ENCODE measurements at places on chromosomes 13 and 19. TPM values are rescaled to one million over a fixed set of nuclear protein-coding genes. Genes with fewer than 3 reads are reported as not detected.
A peak's percentile ranks its signal among the peaks of the same experiment; 100 is the strongest.

The DACH1 gene
- 24.6 TPM for total RNA-seq

- peak overlapping the region; percentile 76 for H3K4me3 ChIP-seq
These were observed 4.1 kb downstream of the ATP8A2 start for GRCh38 chr13:25375727-25376358.

The CEACAM16 gene
- not detected for total RNA-seq

GRCh38 chr19:1237027-1237659 lies 662 bp downstream of the CBARP start:
- DNase-seq, result no peak
- H3K4me3 ChIP-seq, result peak overlapping the region; percentile 61
- H3K36me3 ChIP-seq, result no peaks in the 10 kb centered on the region
- no peaks in the 10 kb centered on the region for H3K27me3 ChIP-seq
- H3K4me1 ChIP-seq, result peaks cover 20% of the 10 kb centered on the region
- H3K27ac ChIP-seq, result no peak overlapping the region

The MAP4K1 gene
- total RNA-seq, result 1.5 TPM

- H3K27ac ChIP-seq, result no peak overlapping the region
- DNase-seq, result no peak
- H3K4me1 ChIP-seq, result peaks cover 4% of the 10 kb centered on the region
- H3K36me3 ChIP-seq, result no peaks in the 10 kb centered on the region
These were observed 18.4 kb upstream of the MYCBP2 start for GRCh38 chr13:77345150-77345780.

DNA sequence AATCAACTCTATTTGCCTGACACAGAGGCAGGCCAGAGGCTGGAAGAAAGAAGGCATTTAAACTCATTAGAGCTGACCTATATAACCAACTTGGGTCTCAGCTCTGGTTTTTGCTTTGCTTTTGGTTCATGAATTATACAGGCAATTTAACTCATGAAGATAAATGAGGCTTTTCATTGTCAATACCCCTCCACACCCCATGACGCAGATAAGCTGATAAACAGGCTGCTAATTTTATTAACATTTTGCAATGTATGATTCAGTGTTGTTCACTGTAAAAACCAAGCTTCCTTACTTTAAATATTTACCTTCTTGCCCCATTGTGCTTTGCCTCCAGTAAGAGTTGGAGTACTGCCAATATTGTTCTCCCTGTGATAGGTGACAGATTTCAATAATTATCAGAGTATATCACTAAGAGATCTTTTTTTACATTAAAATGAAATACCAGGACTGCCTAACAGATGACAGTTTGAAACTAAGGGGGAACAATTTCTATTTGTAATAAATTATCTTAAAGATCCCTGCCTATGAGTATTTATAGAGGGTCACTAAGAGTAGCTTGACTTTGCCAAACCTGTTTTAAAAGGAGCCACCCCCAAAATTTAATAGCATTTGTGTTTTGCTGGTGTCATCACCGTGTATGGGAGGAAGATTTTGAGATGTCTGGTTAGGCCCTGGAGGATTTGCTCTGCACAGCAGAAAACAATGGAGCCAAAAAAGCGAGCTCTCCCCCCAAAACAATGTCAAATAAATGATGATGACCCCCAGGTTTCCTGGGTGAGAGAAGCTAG lies 472.7 kb upstream of the NBEA start:
- no peaks in the 10 kb centered on the region for H3K27me3 ChIP-seq
- no peak for DNase-seq
- H3K4me3 ChIP-seq, result no peak overlapping the region

All from neural crest cell (in vitro differentiated cells).